Stomach (tissue), 19 donors: ENCODE measurements at places on chromosomes 11 and 22. TPM values are rescaled to one million over a fixed set of nuclear protein-coding genes. Genes with fewer than 3 reads are reported as not detected.

DNA sequence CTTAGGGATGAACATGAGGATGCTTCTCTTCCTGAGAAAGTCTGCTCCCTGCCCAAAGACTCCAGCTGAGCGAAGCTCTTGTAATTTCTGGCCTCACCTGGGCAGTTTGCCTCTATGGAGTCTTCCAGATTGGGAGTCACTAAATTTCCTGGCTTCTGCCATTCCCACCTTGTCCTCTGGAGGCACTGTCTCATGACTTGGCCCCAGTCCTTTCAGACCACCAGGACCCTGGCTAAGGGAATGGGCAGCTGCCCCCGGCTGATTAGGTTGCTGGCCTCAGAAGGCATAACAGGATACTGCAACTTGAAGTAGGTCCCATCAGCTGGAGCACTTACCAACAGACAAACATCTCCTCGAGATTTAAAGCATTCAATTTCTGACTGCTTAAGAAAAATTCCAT lies 128.1 kb upstream of the SPON1 start:
- DNase-seq, result no peak

DNA sequence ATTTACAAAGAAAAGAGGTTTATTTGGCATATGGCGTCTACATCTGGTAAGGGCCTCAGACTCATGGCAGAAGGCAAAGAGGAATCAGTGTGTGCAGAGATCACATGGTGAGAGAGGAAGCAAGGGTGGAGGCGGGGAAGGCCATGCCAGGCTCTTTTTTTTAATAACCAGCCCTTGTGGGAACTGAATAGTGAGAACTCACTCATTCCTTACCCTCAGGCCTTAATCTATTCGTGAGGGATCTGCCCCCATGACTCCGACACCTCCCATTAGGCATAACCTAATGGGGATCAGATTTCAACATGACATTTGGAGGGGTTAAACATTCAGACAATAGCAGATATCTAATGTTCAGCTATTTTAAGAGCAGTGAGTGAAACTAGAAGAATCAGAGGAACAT lies 55.7 kb downstream of the ATM start:
- peak; percentile 14 for DNase-seq

GRCh38 chr11:64095949-64096348 lies 60.2 kb downstream of the FLRT1 start:
- no peak for DNase-seq

- DNase-seq, result no peak
These were observed 689.3 kb downstream of the METTL15 start for GRCh38 chr11:28797536-28797935.

DNA sequence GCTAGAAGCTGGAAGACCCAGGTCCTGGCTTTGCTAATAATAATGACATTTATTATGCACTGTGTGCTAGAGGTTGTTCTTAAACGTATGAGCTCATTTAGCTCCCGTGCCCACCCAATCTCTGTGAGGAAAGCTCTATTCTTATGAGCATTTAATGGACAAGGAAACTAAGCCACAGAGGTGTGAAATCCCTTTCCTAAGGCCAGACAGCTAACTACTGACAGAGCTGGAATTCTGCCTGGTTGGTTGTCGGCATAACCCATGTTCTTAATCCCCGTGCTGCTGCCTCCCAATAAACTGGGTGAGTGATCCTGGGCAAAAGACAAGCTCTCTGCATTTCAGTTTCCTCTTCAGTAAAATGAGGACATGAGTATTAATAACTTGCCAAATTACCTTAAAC lies 49.4 kb downstream of the SNX19 start:
- DNase-seq, result no peak

Gene FAR1
- total RNA-seq, result 92.2 TPM

Gene FIBIN
- total RNA-seq, result 4.5 TPM
